ENCODE measurements at places on chromosomes 7 and 10.
A peak's percentile ranks its signal among the peaks of the same experiment; 100 is the strongest.

DNA sequence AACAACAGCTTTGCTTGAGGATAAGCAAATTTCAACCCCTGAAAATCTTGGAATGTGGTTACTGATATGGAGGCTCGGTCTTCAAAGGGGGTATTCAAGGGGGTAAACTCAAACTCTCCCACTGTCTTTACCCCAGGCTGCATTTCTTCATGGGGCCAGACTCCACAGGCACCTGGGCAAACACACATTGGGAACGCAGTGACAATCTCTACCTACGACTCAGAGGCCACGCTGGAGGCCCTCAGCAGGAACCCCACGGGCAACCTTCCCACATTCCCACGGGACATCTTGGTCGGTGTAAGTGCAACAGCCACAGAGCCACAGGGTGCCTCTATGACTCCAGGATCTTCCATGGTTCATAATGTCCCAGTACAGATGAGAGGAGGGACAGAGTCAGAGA, 2.2 kb upstream of the INSIG1 start:
- DNase-seq: no peak
- H3K36me3 ChIP-seq: no peaks in the 10 kb centered on the region
- H3K27ac ChIP-seq: no peak overlapping the region
- peaks cover 16% of the 10 kb centered on the region for H3K4me1 ChIP-seq

DNA sequence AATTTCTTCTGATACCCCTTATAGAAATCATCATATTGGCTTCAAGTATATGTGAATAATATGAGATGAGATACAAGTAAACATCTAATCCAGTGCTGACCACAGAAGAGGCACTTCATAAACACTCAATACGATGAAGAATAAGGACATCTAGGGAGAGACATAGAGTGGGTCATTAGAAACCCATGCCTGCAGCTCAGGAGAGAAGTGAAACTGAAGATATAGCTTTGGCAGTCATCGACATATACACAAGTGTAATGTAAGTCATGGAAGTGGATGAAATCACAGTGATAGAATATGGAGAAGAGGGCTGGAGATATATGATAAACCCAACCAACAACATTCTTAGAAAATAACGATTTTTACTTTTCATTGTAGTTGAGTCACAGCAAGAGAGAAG, 665.0 kb downstream of the PARD3 start:
- H3K4me1 ChIP-seq: no peaks in the 10 kb centered on the region
- DNase-seq: no peak
- H3K36me3 ChIP-seq: no peaks in the 10 kb centered on the region
- H3K4me3 ChIP-seq: no peak overlapping the region
- H3K27me3 ChIP-seq: no peaks in the 10 kb centered on the region
- H3K27ac ChIP-seq: no peak overlapping the region

GRCh38 chr7:113087071-113087998, 708 bp upstream of the GPR85 start:
- H3K27ac ChIP-seq: no peak overlapping the region
- peak overlapping the region; percentile 52 for H3K4me3 ChIP-seq
- no peak for DNase-seq
- H3K36me3 ChIP-seq: no peaks in the 10 kb centered on the region
- H3K27me3 ChIP-seq: no peaks in the 10 kb centered on the region

DNA sequence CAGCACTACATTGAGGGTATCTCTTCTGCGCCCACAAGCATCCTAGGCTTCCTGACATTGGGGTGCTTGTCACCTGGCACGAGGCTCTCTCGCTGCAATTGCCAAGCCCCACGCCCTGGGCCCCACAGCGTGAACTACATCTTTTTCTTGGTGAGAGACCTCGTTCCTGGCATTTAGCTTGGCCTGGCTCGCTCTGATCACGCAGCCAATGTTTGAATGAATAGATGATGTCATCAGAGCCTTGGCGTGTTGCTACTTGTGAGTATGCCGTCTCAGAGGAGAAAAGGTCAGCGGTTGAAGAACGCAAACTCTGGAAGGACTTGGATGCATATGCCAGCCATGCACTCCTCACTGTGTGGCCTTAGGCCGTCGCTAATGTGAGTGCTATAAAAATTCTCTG, 150.2 kb upstream of the AUTS2 start:
- no peak overlapping the region for H3K4me3 ChIP-seq
- H3K27me3 ChIP-seq: no peaks in the 10 kb centered on the region

DNA sequence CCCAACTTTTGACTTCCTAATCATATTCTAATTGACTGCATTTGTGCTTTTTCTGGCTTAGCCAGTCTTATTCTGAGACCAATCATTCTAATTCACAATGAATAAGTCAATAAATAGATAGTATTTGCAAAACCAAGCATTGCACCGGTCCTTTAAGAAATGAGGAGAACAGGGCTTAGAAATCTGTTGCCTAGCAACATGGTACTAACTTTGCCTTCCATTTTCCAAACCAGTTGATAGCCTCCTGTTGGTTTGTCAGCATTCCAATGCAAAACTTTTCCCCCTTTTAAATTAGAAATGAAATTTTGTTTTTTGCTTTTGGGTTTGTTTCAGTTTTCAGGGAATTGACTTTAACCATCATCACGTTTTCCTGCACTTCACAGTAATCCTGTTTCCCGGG, 603.5 kb upstream of the NRP1 start:
- peaks cover 8% of the 10 kb centered on the region for H3K4me1 ChIP-seq
- H3K36me3 ChIP-seq: no peaks in the 10 kb centered on the region
- no peak for DNase-seq
- no peak overlapping the region for H3K4me3 ChIP-seq

DNA sequence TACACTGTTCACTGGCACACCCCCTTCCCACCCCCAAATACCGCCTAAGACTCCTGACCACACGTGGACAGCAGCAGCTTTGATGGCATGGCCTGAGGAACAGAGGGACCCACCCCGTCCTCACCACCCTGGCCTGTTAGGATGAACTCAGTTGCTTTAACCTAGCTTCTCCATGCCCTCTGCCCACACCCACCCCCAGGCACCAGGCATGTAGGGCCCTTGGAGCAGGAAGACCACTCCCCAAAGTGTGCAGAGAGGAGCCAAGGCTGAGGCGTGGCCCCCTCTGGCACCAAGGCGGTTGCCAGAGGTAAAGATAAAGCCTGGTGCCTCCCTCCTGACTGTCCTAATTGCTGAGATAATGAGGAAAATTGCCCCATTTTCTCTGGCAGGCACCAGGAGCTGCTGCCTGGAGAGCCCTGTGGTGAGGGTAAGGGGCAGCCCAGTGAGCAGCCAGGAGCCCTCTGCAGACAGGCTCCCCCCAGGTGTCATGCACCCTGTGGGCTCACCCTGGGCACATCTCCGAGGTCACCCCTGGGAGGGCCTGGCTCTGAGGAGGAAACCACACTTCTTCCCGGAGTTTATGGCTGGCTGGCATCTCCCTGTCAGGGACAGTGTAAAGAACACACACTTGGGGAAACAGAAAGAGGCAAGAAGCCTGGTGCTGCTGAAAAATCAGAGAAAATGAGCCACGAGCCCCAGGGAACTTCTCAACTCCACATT, 47.7 kb downstream of the LRRC20 start:
- DNase-seq: no peak
- peaks cover 26% of the 10 kb centered on the region for H3K4me1 ChIP-seq
- H3K4me3 ChIP-seq: no peak overlapping the region
- no peak overlapping the region for H3K27ac ChIP-seq

- H3K4me3 ChIP-seq: no peak overlapping the region
- no peak for DNase-seq
- no peak overlapping the region for H3K27ac ChIP-seq
- no peaks in the 10 kb centered on the region for H3K4me1 ChIP-seq
Measured at GRCh38 chr7:91710881-91711280, 169.6 kb downstream of the MTERF1 start.

- H3K27me3 ChIP-seq: no peaks in the 10 kb centered on the region
- peaks cover 25% of the 10 kb centered on the region for H3K4me1 ChIP-seq
- no peak overlapping the region for H3K27ac ChIP-seq
- no peaks in the 10 kb centered on the region for H3K36me3 ChIP-seq
Measured at GRCh38 chr10:78627254-78627795, 441.4 kb upstream of the ZMIZ1 start.

GRCh38 chr10:5229019-5229418, 32.4 kb downstream of the AKR1C4 start:
- no peaks in the 10 kb centered on the region for H3K27me3 ChIP-seq
- peaks cover 4% of the 10 kb centered on the region for H3K4me1 ChIP-seq
- no peak overlapping the region for H3K4me3 ChIP-seq
- no peak overlapping the region for H3K27ac ChIP-seq
- no peak for DNase-seq
- H3K36me3 ChIP-seq: no peaks in the 10 kb centered on the region

DNA sequence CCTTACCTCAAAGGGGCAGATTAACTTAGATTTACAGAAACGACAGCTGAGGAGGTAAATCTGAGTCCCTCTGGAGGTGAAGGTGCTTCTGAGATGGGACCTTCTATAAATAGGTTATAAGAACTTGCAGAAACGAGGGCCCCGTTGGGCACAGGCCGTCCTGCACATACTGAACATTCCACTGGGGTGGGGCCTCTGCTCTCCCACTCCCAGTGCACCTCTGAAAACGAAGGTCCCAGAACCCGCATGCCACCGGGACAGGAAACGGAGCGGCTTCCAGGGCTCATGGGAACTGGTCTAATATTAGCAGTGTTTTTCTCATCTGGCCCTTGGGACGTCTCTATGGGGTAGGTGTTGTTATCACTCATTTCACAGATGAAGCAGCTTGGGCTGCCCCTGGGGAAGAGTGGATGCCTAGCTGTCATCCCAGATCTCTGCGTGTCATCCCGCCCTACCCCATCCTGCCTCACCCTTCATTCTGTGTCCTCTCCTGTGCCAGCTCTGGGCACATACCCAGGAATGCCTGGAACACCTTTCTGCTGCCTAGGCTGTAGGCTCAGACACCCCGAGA, 19.6 kb downstream of the C10orf62 start:
- H3K36me3 ChIP-seq: no peaks in the 10 kb centered on the region
- no peaks in the 10 kb centered on the region for H3K27me3 ChIP-seq
- DNase-seq: no peak

- DNase-seq: no peak
- no peaks in the 10 kb centered on the region for H3K4me1 ChIP-seq
- H3K27ac ChIP-seq: no peak overlapping the region
- no peaks in the 10 kb centered on the region for H3K36me3 ChIP-seq
- no peak overlapping the region for H3K4me3 ChIP-seq
Measured at GRCh38 chr7:108908456-108908855, 338.8 kb downstream of the DNAJB9 start.

DNA sequence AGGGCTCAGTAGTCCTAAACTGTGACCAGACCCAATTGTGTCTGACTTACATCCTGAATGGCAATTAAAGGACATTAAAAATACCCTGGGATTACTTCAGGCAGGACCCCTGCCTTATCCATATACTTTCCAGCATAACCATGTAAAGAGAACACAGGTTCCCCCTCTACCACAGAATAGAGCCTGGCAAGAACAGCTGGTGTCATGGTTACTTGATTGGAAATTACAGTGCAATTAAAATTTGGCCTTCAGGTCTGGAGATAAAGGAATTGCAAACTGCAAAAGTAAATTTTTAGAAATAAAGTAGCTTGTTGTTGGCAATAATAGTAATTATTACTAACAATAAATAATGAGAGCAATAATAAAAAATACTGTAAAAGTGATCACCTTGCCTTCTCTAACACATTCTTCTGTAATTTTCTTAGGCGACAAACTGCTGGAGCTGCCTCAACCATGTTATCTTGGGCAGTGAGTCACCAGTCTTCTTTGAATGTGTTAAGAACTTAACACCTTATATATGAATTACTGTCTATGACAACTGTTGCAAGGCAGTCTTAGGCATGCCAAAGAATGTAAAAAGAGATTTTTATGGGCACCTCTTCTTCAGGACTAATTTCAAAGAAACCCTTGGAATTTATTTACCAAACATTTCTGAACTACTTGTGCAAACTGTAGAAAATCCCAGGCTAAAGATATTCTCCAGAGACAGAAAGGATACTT, 53.7 kb downstream of the HIBADH start:
- DNase-seq: no peak
- H3K27me3 ChIP-seq: no peaks in the 10 kb centered on the region
- no peaks in the 10 kb centered on the region for H3K36me3 ChIP-seq

DNA sequence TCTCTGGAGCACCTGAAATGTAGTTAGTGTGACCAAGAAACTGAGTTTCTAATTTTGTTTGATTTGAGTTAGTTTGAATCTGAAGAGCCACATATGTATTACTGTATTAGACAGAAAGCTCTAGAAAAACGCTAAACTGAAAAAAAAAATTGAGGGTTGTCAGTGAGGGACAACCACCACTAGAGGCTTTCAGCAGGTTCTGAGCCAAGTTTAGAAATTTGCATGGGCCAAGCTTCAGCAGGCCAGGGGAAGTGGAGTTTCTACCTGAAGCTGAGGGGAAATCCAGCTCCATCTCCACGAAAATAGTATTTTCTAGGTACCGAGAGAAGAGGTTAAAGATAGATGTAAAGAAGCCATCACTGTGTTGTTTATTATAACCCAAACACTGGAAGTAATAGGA, 77.9 kb upstream of the PLXNA4 start:
- DNase-seq: no peak
- no peaks in the 10 kb centered on the region for H3K36me3 ChIP-seq
- H3K4me3 ChIP-seq: no peak overlapping the region
- peaks cover 9% of the 10 kb centered on the region for H3K4me1 ChIP-seq
- no peak overlapping the region for H3K27ac ChIP-seq
- peaks cover 3% of the 10 kb centered on the region for H3K27me3 ChIP-seq

GRCh38 chr10:4786043-4786839, 39.8 kb upstream of the AKR1E2 start:
- peaks cover 14% of the 10 kb centered on the region for H3K27me3 ChIP-seq
- DNase-seq: no peak
- no peak overlapping the region for H3K4me3 ChIP-seq
- no peaks in the 10 kb centered on the region for H3K4me1 ChIP-seq

GRCh38 chr7:81562581-81562980, 207.3 kb downstream of the HGF start:
- H3K4me3 ChIP-seq: no peak overlapping the region
- DNase-seq: no peak
- H3K27me3 ChIP-seq: no peaks in the 10 kb centered on the region
- no peaks in the 10 kb centered on the region for H3K4me1 ChIP-seq

DNA sequence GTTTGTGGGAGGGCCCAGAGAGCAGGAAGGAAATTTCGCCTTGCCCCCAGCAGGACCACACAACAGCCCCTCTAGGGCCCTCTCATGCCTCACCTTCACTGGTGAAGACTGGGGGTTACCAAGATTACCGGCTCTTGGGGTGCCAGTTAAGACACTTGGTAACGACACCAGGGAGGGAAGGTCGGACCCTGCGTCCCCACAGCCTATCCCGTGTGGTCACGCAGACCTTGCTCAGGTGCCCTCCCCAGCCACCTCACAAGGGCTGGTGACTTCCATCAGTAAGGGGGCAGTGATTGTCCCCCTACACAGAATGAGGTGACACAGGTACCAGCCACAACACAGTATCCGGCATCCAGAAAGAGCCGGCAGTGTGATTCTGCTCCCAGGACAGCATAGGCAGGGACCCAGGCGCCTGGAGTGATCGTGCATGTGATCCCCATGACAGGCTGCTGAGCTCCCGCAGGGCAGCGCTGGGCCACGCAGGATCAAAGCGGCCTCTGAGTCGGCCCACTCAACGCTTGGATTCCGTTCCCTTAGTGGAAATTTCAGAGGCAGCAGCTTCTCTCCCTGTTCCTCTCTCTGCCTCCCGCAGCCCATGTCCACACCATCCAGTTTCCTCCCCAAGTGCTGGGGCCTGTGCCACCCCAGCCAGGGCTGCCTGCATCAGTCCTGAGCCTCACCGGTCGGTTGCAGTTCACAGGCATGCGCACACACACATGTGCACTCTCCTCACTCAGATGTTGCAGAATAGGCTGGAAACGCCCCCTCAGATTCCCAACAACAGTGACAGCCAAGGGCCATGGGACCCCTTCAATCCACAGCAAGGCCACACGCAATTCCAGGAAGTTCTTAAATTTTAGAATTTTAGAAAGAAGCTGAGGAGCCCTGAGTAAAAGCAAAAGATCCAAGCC, 35.8 kb downstream of the CAMK2B start:
- no peak overlapping the region for H3K27ac ChIP-seq
- no peak for DNase-seq
- peaks cover 38% of the 10 kb centered on the region for H3K27me3 ChIP-seq
- H3K4me3 ChIP-seq: no peak overlapping the region

All from esophagus squamous epithelium (tissue), 5 donors.